Activated naive CD4-positive, alpha-beta T cell (primary cell): ENCODE measurements at places on chromosomes 11 and 22.

GRCh38 chr11:12777208-12777874 is 103.1 kb downstream of the TEAD1 start:
- no peak for DNase-seq

- DNase-seq: no peak
Measured at GRCh38 chr11:44528103-44528502, 37.4 kb upstream of the CD82 start.

DNA sequence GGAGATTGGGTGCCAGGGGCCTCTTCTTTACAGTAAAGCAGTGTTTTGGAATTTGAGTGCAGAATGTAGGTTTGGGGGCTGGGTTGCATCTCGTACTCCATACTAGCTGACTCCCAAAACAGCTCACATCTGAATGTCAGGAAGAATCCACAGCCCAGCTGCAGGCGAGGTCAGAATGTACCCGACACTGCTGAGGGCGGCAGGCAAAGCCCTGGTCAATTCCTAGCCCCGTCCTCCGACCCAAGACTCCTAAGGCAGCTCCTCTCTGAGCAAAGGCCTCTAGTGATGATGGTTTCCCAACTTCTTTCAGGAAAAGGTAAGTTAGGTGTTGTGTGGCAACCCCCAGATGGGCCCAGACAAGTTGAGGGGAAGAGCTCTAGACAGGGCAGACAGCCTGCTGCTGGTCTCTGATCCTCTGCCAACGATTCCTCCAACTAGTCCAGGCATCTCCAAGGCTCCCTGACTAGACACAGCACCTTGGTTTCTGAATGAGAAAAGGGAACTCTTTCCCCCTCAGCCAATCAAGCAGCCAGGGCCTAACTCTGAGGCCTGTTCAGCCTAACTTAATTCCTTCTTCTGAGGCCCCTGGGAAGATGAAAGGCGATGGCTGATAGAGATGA is 8.6 kb downstream of the LARGE2 start:
- DNase-seq: no peak

DNA sequence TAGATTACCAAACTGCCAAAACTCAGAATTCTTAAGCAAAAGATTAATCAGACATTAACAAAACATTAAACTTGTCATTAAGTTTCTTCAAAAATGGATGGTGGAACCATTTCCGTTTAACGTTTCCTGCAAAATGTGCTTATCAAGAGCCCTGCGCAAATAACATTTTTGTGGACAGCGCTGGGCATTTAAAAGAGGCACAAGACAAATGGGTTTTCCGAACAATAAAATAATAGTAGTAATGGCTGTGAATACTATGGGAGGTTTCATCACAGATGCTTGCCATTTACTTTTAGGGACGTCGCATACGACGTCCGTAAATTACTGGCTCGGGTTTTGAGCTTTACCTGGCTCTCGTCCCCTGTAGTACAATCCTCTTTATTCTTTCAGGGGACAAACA is 1.1 kb downstream of the NPAT start:
- DNase-seq: no peak

DNA sequence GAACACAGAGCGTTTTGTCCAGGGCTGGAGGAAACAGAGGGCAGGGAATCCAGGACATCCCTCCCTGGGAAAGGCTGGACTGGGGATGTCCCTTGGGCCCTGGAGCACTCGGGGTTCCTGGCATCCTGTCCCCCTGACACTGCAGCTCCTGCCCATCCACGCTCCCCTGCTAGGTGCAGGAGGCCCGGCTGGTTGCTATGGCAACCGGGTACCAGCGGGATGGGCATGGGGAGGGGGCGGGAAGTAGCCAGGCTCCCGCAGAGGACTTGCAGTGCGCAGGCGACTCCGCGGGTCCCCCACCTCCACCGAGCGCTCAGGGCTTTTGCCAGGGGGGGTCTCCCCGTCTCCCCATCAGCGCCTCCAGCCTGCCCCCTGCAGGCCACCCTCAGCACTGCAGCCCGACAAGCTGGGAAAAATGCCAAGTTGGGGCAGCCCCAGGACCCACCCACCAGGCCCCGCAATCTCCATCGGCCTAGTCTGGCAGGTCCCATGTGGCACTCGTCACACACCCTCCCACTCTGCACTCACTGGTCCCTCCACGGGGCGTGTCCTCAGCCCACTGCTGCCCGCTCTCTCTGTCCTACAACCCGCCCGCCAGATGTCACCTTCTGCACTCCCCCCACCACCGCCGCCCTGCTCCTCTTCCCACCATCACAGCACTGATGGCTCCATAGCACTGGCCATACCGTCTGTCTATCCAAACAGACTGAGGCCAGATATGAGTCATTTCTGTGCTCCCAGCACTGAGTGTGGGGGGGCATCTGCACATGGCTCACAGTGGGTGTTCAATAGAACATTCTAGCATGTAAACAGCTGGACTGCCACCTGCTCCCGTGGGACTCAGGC is 31.5 kb downstream of the KIAA0930 start:
- peak; percentile 6 for DNase-seq

DNA sequence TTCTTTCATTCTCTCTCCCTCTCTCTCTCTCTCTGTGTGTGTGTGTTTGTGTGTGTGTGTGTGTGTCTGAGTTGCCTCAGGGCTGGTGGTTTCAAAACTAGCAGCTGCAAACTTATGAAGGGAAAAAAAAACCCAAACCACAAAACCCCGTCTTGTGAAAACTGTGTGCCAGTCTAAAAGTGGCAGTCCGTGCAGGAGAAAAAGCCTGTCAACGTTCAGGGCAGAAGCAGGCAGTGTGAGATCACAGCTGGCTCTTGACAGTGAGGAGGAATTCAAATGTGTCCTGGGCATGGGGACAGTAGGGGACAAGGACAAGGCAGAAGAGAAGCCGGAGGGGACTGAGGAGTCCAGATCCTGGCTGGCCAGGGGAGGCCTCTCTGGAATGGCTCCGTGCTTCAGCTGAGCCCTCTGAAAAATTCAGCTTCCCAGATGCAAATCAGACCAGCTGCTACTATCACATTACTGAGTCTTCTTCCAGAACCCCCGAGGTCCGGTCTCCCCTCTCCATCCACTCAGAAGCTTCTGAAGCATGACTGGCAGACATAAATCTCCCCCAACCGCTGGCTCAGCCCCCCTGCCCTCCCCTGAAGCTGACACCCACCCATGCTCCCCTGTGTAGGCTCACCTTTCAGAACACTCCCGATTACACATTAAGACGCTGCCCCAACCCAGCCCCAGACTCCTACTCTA is 31.9 kb downstream of the FLI1 start:
- DNase-seq: no peak

DNA sequence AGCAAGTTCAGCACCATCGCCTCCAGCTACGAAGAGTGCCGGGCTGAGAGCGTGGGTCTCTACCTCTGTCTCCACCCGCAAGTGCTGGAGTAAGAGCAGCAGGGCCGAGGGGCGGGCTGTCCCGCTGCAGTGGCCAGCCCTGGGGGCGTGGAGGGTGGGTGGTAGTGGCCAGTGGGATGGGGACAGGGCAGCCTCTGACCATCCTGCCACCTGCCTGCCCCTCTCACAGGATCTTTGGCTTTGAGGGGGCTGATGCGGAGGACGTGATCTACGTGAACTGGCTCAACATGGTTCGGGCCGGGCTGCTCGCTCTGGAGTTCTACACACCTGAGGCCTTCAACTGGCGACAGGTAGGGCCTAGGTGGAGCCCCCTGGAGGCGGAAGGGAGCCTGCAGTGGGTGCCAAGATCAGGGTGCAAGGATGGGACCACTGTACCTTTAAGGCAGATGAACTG is 15.0 kb upstream of the BBS1 start:
- DNase-seq: no peak
